RKO (cell line): ENCODE measurements at places on chromosomes 11 and 22.
A peak's percentile ranks its signal among the peaks of the same experiment; 100 is the strongest.

- DNase-seq = no peak
These were observed 133.2 kb downstream of the DSCAML1 start for GRCh38 chr11:117663821-117664220.

GRCh38 chr11:91470656-91471055 is 754.0 kb upstream of the FAT3 start:
- no peak for DNase-seq

DNA sequence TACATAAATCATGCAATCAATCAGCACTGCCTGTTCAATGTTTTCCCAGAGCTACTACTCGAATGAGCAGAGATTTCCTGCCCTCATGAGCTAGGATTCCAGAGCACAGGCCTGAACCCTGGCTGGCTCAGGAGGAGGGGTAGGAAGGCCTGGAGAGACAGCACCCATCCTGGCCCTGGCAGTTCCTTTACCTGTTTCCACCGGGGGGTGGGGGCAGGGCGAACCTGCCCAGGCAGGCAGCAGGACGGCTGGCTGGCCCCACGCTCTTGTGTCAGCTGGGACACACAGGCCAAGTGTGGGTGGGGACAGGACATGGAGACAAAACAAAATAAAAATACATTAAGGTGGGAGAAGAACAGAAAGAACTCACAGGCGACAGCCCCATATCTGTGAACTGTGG is 109.8 kb upstream of the BID start:
- no peak for DNase-seq

DNA sequence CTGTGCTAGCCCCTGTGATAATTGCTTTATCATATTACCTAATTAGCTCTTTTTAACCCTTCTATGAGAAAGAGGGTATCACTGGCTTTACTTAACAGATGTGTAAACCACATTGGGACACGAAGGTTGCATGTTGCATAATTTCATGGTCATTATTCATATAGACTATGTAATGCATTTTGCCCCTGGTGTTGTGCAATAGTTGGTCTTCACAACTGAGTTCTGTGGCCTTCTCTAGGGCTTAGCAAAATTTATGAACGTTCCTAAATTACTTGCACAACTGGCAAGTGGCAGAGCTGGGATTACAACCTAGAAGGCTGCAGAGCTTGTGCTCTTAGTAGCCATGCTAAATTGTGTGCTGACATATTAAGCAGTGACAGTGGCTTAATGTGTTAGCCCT is 34.6 kb upstream of the PDGFD start:
- DNase-seq = no peak

DNA sequence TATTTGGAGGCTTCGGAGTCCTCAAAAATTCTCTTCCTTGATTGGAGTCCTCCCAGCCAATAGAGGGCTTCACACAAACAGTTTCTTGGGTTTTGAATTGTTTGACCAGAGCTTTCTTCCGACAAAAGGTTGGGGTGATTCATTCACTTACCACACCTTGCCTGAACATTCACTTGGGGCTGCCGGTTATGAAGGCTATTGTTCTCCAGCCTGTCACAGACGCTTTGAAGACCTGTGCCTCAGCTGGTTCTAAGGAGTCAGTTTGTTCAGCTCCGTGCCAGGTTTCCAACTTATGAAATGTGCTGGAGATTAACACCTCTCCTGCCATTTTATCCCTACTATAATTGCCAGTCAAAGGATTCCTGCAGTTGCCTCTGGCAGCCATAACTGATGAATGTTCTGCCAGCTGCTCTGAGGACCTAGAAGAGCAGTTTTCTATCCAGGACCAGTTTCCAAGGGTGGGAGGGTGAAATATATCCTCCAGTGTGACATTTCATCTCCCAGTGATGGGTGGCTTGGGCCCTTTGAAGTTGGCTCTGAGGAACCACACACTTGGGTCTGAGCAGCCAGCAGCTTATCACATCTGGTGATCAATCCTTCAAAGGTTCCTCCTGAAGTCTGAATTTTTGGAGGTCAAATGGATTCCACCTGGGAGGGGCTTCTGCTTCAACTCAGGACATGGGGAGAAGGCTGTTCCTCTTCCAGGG is 31.4 kb downstream of the LIMK2 start:
- no peak for DNase-seq

DNA sequence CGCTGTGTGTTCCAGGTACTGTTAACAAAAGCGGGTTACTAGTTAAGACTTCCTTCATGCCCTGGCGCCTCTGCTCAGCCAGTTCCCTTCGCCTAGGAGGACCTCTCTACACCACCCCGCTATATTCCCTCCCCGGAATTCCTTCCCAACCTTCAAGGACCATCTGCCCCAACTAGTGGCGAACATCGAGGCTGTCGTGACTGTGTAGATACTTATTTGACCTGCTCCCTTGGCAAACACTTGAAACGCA is 450 bp upstream of the BCL2L13 start:
- DNase-seq = no peak

GRCh38 chr11:76599041-76600013 is 71.2 kb downstream of the LRRC32 start:
- DNase-seq = no peak

DNA sequence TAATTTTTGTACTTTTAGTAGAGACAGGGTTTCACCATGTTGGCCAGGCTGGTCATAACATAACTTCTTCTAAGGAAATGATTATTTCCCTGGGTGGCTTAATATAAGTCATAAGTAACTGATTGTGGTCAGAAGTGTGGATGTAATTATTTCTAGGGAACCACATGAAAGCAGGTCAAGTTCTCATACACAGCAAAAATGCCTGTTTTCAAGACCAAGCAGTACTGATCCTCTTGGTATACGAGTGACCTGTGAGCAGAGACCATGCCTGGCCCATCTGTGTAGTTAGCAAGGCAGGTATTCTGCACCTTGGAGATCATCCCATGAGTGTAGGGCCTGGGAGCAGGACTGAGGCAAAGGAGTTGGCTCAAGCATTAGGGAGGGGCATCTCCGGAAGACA is 32.5 kb upstream of the NUCB2 start:
- DNase-seq = no peak

GRCh38 chr22:35554297-35554845 is 13.7 kb downstream of the RASD2 start:
- no peak for DNase-seq

DNA sequence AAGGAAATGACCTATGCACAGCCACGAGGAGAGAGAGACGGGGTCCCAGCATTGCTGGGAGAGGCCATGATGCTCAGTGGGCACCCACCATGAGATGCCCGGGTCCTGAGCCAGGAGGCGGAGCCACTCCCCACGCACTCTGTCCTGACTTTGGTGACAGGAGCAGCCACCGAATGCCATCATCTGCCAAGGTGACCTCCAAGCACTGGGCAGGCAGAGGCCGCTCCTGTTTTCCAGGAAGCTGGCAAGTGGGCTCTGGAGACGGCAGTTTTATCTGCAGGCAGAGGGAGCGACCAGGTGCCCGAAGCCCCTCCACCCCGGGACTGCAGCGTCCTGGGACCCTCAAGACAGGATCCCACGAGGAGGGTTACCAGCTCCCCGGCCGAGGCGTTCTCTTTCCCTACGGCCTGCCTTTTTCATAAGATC is 453.9 kb downstream of the BRD1 start:
- DNase-seq = no peak

DNA sequence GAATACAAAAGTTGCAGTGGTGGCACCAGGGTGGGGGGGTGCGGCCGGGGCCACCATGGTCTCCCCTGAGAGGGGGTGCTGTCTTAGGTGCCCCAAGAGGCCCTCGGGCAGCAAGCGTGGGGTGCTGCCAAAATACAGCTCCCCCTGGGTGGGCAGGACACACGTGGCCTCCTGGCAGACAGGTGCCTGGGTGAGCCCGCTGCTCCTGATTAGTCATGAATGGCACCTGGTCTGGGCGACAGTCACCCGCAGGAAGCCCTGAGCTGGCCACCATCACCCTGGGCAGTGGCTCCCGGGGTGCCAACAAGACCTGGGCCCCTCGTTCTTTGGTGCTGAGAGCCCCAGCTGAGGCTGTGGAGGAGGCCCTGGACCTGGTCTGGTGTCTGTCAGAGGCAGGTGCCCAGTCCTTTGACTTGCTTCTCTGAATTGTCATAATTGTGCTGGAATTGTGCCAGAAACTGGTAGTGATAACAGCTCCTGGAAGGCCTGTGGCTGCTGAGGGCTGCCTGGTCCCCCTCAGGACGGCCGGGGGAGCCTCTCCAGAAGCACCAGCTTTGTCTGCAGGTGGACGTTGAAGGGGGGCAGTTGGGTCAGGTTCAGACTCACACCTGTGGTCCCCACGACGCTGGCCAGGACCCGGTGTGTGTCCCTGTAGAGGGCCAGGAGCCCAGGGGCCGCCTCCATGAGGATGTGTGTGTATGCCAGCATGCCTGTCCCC is 14.8 kb downstream of the ALG12 start:
- DNase-seq = no peak

GRCh38 chr11:114511079-114511478 is 48.6 kb downstream of the NXPE1 start:
- DNase-seq = no peak

- DNase-seq = peak; percentile 3
These were observed 369 bp downstream of the DHCR7 start for GRCh38 chr11:71447791-71448256.

- DNase-seq = no peak
These were observed 2.9 kb downstream of the GRIA4 start for GRCh38 chr11:105612771-105613170.

DNA sequence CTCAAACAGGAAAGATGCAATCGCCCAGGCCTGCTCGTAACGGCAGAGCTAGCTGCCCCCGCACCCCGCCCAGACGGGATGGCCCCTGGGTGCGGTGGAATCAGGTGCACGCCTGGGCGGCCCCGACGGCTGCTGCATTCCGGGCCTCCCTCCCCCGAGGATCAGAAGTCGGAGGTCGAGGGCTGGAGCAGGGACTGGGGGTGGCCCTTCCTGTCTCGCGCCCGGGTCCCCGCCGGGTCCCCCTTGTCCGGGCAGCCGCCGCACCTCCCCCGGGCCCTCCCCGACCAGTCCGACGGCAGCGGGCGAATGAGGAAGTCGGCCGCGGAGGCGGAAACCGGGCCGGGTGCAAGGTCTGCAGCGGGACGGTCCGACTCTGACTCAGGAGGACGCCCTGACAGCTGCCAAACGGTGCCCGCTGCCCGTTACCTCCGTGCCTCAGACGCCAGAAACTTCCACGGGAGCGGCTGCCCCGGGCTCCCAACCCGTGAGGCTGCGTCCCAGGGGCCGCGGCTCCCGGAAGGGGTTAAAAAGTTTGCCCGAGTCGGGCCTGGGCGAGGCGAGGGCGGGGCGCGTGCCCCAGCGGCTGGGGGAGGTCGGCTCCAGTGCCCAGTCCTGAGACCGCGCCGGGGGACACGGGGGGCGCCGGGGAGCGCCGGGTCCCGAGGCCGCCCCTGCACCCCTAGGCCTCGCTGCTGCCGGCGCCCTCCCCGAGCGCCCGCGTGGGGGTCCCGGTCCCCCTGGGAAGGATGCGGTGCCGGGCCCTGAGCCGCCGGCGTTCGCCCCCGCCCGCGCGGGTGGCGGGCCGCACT is 663 bp downstream of the MYH9 start:
- peak; percentile 71 for DNase-seq

- no peak for DNase-seq
These were observed 9.8 kb downstream of the TOLLIP start for GRCh38 chr11:1299621-1300020.

GRCh38 chr22:44394246-44395117 is 81.7 kb upstream of the SHISAL1 start:
- no peak for DNase-seq

DNA sequence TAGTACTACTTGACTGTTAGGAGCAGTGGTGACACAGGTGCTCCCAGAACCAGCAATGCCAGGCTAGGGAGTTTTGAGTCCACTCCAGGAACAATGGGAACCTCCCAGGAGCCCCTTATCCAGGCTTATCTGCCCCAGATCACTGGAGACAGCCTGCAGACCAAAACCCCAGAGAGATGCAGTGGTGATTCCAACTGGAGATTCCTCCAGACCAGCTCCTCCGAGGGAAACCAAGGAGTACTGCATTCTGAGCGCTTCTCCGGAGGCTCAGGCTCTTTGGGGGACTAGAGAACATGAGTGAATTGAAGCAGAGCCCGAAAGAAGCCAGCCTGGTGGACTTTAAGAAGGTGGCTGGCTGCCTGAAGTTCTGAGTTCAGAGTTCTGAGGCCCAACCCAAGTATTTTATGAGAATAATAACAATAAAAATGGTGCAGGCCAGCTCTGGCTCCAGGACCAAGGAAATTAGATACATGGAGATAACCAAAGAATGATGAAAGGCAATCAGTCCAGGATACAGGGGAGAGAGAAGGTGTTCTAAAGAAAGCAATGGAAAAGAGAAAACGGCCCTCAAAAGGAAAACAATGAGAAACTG is 1.3 kb upstream of the TMEM25 start:
- DNase-seq = no peak

- no peak for DNase-seq
These were observed 134.7 kb downstream of the HIPK3 start for GRCh38 chr11:33391893-33392251.

- DNase-seq = no peak
These were observed 17.5 kb upstream of the ARAP1 start for GRCh38 chr11:72769680-72770079.

- DNase-seq = no peak
These were observed 96.9 kb downstream of the CSTPP1 start for GRCh38 chr11:47033439-47033838.

DNA sequence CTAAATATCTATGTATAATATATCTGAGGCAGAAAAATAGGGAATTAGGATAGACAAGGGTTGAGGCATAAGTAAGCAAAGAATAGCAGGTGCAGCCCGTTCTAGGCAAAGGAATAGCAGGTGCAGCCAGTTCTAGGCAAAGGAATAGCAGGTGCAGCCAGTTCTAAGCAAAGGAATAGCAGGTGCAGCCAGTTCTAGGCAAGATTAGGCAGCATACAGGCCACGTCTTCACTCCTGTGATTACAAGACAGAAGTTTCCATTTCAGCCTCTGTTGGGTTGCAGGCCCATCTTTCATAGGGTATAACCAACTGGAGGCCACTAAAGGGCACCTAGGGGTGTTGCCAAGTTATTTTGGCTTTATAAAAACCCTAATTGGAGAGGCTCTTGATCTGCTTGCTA is 28.8 kb upstream of the CHORDC1 start:
- DNase-seq = no peak

GRCh38 chr11:7903940-7904339 is 27.1 kb downstream of the OR10A6 start:
- no peak for DNase-seq

DNA sequence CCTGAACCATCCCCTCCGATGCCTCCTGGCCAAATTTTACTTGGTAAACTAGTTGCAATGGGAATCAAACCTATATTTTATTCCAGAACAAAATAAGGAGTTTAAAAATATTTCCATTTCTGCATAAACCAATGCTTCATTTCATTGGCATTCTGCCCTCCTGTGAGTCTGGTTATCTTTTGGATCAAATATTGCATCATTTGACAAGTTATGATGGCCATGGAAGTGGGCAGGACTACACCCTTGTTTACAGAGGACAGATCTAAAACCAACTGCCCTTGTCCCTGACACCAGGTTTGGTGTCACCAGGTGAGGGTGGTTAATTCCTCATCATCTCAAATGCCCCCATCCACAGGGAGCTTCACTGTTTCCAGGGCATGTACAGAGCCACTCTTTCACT is 28.2 kb upstream of the E2F8 start:
- no peak for DNase-seq

DNA sequence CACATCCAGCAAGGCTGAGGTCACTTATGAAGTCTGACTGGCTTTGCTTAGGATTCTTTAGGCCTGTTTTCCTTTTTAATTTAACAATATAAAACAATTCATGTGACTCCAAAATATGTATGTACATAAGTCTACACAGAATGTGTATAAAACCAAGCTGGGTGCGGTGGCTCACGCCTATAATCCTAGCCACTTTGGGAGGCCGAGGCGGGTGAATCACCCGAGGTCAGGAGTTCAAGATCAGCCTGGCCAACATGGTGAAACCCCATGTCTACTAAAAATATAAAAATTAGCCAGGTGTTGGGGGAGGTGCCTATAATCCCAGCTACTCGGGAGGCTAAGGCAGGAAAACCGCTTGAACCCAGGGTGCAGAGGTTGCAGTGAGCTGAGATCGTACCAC is 83.1 kb downstream of the SHANK2 start:
- DNase-seq = no peak
